Activated CD4-positive, alpha-beta T cell treated with anti-CD3 and anti-CD28 coated beads for 4 hours (primary cell): ENCODE measurements at places on chromosomes 16 and 17.

GRCh38 chr16:84501077-84501735, 3.3 kb downstream of the MEAK7 start:
- DNase-seq, result no peak

- DNase-seq, result peak; percentile 41
Measured at GRCh38 chr17:4956493-4957061, 5.7 kb downstream of the ENO3 start.

DNA sequence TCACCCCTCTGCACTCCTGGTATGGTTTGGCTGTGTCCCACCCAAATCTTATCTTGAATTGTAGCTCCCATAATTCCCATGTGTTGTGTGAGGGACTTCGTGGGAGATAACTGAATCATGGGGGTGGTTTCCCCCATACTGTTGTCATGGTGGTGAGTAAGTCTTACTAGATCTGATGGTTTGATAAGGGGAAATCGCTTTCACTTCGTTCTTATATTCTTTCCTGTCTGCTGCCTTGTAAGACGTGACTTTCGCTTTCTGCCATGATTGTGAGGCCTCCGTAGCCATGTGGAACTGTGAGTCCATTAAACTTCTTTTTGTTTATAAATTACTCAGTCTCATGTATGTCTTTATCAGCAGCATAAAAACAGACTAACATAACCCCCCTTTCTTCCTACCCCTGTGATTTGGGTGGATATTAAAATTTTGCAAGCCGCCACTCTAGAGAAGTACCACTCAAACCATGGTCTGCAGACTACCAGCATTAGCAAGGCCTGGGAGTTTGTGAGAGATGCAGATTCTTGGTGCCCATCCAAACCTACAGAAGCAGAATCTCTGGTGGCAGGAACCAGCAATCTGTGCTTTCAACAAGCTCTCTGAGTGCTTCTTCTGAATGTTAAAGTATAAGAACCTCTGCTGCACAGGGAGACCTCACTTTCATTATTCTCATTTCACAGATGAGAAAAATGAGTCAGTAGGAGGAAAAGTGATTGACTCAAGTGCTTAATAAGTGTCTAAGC, 999.5 kb upstream of the EEF2KMT start:
- no peak for DNase-seq

DNA sequence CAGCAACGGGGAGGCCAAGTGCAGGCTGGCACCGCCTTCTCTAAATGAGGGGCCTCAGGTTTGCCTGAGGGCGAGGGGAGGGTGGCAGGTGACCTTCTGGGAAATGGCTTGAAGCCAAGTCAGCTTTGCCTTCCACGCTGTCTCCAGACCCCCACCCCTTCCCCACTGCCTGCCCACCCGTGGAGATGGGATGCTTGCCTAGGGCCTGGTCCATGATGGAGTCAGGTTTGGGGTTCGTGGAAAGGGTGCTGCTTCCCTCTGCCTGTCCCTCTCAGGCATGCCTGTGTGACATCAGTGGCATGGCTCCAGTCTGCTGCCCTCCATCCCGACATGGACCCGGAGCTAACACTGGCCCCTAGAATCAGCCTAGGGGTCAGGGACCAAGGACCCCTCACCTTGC, 18.5 kb downstream of the NGFR start:
- DNase-seq, result no peak

GRCh38 chr16:83622010-83622409, 185.8 kb upstream of the HSBP1 start:
- DNase-seq, result no peak

DNA sequence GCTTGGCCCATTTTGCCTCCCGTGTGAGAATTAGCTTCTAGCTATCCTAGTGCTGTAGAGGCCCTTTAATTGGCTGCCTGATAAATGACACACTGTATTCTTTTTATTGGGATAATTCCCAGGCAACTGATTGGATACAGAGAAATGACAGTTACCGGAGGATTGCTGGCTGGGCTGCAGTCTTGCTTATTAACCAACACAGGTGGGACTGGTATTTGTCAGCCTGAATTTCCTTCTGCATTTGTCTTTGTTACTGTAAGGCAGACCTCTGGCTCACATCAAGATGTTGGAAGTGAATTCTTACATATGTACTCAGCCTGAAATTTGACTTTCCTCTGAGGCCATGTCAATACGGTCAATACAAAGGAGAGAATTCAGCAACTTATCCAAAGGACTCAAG, 650.8 kb upstream of the SOX9 start:
- no peak for DNase-seq

DNA sequence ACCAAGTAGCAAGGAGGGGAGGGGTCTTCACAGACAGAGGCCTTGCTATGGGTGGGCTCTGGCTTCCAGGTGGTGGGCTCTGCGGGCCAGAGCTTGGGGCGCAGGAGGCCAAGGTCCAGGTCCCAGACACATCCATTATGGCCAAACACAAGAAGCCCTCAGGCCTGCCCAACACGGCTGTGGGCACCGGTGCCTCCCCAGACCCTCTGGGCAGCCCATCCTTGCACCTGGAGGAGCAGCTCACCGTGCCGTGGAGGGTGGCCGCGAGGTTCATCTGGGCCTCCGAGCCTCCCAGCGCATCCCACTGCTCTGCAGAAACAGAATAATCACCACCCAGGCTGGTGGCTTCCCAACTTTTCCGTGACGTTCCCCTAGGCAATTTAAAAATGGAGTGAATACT, 55.9 kb downstream of the TBC1D16 start:
- no peak for DNase-seq

GRCh38 chr17:71765437-71765836, 355.4 kb upstream of the SOX9 start:
- DNase-seq, result no peak

DNA sequence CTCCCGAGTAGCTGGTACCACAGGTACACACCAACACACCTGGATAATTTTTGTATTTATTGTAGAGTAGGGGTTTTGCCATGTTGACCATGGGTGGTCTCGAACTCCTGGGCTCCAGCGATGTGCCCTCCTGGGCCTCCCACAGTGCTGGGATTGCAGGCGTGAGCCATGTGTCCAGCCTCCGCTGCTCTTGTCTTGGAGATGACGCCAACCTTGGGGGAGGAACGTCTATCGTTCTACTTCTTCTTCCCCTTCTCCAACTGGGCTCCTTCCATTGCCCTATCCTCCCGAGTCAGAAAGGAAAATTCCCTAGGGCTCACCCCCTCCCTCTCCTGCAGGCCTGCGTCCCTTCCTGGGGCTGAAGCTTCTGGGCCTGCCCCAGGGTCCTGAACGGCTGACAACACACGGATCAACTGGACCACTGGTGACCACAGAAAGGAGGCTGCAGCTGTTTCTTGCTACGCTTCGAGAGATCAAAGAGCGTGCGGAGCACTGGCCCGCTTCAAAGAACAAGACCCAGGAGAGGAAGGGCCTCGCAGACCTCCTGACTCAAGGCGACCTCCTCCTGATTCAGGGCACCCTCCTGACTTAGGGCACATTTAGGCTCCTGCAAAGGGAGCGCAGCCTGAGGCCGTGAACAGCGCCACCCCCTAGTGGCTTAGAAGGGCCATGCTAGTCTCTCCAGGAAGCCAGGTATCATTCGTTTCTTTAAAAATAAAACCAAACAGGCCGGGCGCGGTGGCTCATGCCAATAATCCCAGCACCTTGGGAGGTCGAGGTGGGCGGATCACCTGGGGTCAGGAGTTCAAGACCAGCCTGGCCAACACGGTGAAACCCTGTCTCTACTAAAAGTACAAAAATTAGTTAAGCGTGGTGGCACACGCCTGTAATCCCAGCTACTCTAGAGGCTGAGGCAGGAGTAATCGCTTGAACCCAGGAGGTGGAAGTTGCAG, 48.5 kb upstream of the HELZ start:
- peak; percentile 58 for DNase-seq

DNA sequence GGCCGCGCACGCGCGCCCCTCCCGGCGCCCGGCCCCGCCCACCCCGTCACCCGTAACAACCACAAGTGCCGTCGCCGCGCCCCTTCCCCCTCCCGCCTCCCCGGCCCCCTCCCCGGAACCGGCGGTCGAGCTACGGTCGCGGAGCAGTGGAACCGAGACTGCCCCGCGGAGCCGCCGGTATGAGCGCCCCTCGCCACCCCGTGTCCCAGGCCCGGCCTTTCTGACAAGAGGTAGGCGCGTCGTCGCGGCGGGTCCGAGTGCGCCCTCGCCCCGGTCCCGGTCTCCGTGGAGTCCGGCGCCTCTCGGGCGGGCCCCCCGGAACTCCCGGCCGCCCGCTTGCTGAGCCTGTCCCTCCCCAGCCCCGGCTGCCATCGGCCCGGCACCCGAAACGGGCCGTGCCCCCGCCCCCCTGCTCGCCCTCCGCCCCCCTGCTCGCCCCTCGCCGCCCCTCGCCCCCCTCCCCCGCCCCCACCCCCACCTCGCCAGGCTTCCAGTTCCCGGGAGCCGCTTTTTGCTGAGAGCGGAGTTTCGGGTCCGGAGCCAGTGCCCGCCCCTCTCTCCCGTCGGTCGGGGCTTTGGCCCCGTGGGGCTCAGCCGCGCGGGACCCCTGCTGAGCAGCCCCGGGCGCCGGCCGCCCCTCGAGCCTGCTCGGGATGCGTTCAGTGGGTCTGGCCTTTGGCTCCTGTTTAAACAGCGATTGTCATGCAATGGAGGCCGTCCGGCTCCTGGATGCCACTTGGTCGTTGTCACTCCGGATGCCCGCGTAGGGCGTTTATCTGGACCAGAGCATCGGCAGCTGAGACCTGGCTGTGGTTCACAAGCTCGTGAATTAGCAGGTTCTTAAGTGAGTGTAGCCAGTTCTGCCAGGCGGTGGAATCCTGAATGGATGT, at the start of gene SEC14L1:
Gene SEC14L1 (plus strand): TSS at position 92 of the 890 bp plus-strand sequence. CDS start 2,628 bp downstream, outside the sequence.
- peak; percentile 25 for DNase-seq

DNA sequence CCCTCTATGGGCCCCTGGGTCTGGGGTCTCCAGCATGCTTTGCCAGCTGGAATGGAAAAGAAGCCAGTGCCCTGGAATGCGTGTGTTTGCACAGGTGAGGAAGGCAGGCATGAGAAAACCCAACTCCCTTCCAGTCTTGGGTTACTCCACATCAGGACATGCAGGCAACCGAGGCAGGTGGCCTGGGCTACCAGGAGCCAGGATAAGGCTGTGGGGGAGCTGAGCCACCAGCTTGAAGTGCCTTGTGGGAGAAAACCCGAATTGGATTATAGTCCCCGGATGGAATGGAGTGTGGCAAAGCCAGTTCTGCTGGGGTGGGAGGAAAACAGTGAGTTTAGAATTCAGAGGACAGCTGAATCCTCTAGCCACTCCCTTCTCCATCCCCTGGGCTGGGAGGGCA, 7.2 kb downstream of the SRCIN1 start:
- no peak for DNase-seq

DNA sequence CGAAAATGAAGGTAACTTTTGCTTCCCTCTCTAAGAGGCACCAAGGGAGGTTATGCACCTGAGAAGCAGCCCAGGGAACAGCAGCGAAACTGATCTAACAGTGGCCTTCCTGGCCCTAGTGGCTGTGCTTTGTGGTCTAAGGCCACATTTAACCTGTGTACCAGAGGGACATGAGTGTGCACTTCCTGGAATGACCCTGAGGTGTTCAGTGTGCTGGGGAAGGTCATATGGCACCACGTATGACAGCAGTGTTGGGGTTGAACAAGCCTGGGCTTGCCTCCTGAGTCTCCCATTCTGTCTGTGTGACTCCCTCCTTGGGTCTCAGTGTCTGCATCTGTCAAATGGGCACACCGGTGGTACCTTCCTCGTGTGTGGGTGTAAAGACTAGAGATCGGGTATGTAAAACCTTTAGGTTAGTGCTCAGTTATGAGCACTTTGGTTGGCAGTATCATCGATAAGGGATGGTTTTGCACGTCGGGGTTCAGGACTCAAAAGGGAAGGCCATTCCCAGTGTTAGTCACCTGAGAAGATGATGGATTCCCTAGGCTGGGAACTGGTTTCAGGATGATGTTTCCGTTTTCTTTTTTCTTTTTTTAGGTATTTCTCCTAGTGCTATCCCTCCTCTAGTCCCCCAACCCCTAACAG, 31.9 kb downstream of the PLCG2 start:
- DNase-seq, result no peak

- peak; percentile 1 for DNase-seq
Measured at GRCh38 chr17:29390851-29391631, 878 bp downstream of the TAOK1 start.

DNA sequence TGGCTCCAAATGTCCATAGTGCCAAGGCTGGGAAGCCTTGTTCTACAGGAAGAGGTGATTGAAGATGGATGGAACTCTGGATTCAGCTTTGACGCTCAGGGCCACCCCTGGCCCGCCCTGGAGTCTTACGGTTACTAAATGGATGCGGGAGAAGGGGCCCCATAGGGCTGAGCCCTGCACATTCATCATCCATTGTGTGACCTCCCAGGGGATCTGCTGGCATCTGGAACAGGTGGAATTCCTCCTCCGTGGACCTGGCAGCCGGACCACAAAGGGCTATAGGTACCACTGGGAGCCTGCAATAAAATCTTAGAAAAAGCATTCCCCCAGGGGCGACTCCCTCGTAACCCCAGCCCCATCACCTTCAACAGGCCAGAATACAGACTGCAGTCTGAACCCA, 81.4 kb upstream of the NOL11 start:
- DNase-seq, result no peak

- DNase-seq, result no peak
Measured at GRCh38 chr17:41211845-41212466, 14.5 kb upstream of the KRTAP9-2 start.
